Stimulated activated CD8-positive, alpha-beta memory T cell treated with anti-CD3 and anti-CD28 coated beads, Interleukin-15, amount 100 ng/mL, for 24 hours (primary cell): ENCODE measurements at places on chromosomes 3 and 15.

DNA sequence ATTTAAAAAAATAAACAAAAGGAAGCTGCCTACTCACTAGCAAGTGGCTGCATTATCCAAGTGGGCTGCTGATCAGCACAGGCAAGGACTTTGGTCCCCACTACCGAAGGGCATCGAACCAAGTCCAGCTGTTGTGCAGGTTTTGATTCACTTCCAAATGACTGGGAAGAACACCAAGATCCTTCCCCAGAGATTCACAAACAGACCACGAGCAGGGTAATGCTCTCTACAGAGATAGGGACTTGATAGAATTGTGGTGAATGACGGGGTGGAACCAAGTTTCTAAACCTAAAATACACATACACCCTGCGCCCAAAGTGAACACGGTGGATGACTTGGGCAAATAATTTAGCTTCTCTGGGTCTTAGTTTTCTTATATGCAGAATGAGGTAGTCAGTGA lies 203.7 kb upstream of the ICE2 start:
- DNase-seq: no peak

GRCh38 chr3:84724877-84725276 lies 233.9 kb upstream of the CADM2 start:
- no peak for DNase-seq

GRCh38 chr3:105691633-105692032 lies 177.2 kb downstream of the CBLB start:
- no peak for DNase-seq

DNA sequence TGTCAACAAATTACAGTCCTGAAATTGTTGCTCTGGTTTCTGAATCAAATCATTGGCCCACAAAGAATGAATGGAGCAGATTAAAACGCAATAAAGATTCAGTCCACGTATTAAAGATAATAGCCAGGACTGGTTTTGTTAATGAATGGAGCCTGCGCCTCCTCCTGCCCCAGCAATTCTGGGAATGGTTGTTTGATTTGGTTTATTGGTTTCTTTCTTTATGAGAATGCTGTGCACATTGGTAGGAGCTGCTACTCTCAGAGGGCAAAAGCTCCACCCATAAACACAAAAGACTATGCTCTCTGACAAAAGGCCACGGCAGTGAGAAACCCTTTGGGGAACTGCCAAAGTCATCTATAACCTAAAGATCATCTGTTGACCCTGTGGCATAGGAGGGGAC lies 261.1 kb downstream of the ABHD5 start:
- no peak for DNase-seq

DNA sequence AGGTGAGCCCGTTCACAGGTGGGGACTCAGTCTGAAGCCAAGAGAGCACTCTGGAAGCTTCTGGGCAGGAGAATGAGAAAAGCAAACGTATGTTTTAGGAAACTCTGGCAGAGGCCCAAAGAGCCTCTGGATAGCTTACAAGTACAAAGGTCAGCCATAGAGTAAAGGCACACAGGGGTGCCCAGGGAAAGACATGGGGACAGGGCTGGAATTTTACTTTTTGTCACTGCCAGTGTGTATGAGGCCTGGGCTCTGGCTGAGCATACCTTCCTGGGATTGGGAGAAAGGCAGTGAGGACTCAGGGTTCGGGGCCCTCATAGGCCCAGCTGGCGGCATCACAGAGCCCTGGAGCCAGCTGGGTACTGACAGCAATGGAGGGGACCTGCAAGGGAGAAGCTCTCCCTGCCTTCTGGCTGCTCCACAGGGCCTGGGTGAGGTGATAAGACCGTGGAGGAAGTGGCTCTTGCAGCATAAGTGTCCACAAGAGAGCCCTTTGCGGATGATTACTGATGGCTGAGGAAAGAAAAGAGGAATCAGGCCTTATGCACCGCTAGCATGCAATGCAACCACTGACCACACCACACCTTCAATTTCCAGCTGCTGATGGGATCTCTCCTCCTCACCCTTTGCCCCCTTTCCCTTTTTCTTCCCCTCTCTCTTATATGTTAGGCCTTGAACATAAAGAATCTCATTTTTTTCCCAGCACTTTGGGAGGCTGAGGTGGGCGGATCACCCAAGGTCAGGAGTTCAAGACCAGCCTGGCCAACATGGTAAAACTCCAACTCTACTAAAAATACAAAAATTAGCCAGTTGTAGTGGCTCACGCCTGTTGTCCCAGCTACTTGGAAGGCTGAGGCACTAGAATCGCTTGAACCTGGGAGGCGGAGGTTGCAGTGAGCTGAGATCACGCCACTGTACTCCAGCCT lies 25.1 kb upstream of the BCL2L10 start:
- no peak for DNase-seq

DNA sequence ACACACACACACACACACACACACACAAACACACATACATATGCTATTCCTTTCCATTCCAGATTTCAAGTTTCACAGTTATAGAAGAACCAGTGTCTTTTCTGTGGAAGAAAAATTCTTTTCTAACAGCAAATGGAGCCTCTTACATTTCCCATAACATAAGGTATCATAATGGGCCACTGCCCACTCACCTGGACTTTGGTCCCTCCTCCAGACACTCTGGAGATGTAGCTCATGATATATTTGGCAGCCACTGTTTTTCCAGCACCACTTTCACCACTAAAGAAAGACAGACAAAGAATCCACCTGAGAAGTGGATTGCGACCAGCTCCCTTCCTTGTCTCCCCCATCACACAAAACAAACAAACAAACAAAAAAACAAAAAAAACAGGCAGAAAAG lies 29.8 kb downstream of the LDHAL6B start:
- DNase-seq: no peak

- DNase-seq: no peak
Observed at GRCh38 chr3:12780751-12781150, 15.7 kb upstream of the CAND2 start.

DNA sequence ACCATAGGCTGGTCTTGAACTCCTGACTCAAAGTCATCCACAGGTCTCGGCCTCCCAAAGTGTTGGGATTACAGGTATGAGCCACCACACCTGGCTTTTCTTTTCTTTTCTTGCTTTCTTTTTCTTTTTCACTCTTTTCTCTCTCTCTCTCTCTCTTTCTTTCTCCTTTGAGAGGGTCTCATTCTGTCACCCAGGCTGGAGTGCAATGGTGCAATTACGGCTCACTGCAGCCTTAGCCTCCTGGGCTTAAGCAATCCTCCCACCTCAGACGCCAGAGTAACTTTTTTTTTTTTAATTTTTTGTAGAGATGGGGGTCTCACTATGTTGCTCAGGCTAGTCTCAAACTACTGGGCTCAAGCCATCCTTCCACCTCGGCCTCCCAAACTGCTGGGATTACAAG lies 133.1 kb upstream of the UBE2E1 start:
- no peak for DNase-seq

DNA sequence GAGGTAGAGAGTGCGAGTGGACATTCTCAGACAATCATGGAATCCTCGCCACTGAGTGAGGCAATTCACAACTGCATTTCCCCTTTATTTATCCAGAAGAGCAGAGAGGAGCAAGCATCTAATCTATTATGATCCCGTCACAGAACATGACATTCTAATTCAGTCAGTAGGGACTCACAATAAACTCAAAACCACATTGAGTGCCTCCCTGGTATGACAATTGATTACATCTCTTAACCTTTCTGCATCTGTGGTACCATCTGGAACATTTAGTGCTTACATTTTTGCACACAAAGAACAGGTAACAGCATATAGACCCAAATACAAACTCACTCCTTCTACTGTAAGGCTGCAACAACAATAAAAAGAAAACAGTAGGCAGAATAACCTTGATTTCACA lies 517.2 kb downstream of the GBE1 start:
- DNase-seq: no peak

DNA sequence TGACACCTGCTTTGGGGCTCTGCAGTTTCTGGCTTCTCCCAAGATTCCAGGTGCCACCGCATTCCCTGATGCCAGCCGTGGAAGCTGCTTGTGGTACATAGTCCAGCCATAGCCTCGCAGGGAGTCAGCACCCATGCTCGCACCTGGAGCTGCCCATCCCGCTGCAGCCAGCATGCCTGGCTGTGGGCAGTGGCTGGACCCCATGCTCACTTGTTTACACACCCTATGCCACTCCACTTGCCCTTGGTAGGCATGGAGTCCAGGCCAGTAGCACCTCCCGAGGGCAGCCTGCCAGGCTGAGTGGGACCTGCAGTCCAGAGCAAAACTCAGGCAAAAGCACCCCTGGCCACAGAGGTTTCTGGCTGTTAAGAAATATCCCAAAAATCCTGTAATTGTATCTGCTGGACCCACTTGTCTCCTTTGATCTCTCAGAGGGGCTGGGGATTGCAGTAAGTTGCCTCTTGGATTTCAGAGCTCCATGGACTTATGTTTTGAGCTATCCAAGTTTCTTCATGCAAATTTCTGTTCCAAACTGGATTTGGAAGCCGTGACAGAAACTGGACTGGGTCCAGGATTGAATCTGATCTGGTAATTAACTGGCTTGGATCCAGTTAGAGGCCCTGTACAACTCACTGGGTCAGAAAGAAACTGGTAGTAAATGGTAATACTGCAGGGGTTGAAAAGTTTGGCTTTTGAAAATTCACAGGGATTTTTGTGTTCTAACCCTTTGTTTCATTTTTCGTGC lies 149.3 kb downstream of the FMN1 start:
- no peak for DNase-seq

- DNase-seq: no peak
Observed at GRCh38 chr15:67741308-67741707, 84.0 kb upstream of the SKOR1 start.

GRCh38 chr3:196796317-196796716 lies 56.7 kb downstream of the PAK2 start:
- no peak for DNase-seq

GRCh38 chr3:124694486-124694885 lies 35.8 kb upstream of the UMPS start:
- DNase-seq: no peak

- no peak for DNase-seq
Observed at GRCh38 chr3:138114988-138115971, at the start of gene DZIP1L. DZIP1L (minus strand) TSS chr3:138115608; CDS start chr3:138103971, 11,637 bp downstream.

GRCh38 chr3:99532246-99532645 lies 106.1 kb upstream of the COL8A1 start:
- no peak for DNase-seq
